ENCODE measurements at places on chromosomes 11 and 22.

DNA sequence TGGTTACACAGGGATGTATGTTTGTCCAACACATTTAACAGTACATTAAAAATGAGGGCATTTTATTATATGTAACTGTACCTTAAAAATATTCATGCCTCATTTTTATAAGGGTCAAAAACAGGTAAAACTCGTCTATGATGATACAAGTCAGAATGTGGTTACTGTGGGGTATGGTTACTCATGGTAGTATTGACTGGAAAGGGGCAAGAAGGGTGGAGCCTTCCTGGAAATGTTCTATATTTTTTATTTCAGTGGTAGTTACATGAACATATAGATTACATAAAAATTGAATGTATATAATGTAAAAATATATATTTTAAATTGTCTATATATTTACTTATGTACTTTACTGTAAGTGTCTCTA lies 99.8 kb downstream of the STIM1 start:
- DNase-seq, result no peak

- DNase-seq, result no peak
Measured at GRCh38 chr11:9459667-9460321, 1.0 kb upstream of the ZNF143 start.

- DNase-seq, result peak; percentile 19
Measured at GRCh38 chr11:95556342-95557163, 233.0 kb downstream of the FAM76B start.

GRCh38 chr11:72681226-72682153 lies 7.3 kb upstream of the PDE2A start:
- no peak for DNase-seq
